ENCODE measurements at places on chromosomes 7 and 10. TPM values are rescaled to one million over a fixed set of nuclear protein-coding genes. Genes with fewer than 3 reads are reported as not detected.

DNA sequence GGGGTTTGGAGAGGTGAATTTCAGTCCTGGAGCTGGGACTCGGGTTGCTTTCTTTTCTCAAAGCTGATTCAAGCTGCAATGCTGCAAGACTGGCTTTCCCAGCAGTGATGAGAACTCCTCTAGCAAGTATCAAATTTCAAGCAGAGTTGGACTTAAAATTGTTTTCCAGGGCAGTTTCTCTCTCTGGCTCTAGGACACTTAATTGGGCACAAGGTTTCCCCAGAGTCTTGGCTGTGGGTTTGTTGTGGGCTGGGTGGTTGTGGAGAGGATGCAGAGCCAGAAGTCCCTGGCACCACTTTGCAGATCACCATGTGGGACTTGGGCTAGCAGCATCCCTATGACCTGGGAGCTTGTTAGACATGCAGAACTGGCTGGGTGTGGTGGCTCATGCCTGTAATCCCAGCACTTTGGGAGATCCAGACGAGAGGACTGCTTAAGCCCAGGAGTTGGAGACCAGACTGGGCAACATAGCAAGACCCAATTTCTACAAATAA is 16.8 kb downstream of the AKR1B15 start:
- no peak for DNase-seq

GRCh38 chr7:158741294-158741666 is 36.7 kb upstream of the NCAPG2 start:
- no peak for DNase-seq

DNA sequence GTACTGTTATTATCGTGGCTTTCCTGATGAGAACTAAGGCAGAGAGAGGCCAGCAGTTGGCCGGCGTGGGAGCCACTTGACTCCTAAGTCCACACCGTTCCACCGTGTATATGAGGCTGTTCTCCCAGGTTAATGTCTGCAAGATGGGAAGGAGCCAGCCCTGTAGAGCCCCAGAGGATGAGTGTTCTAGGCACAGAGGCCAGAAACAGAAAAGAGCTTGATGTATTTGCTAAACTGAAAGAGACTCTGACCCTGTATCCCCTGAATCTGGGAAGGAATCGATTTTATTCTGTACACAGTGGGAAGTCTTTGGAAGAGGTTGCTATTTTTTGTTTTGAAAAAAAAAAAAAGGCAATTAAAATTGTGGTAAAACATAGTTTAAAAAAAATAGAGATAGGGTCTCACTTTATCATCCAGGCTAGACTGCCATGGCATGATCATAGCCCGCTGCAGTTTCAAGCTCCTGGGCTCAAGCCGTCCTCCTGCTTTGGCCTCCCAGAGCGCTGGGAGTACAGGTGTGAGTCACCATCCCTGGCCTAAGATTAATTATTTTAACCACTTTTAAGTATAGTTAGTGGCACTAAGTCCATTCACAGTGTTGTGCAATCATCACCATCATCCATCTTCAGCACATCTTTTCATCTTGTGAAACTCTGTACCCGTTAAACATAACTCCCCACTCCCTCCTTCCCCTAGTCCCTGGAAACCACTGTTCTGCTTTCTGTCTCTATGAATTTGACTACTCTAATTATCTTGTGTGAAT is 348.8 kb downstream of the SDK1 start:
- no peak for DNase-seq

DNA sequence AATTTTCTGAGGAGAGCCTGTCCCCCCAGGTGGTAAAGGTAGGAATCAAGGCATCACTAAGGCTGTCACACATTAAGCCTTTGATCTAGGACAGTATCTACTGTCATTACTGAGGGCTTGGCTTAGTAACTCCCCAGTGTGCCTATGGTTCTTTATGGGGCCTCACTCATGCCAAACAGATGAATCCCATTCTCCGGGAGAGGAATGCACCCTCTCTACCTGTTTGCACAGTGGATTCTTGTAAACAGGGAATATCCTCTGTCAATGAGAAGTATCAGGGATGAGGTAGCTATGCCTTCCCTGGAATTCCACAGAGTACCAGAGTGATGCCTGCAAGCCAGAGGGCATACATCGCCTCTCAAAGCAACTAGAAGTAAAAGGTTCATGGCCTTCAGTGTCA is 3.9 kb upstream of the CPN1 start:
- DNase-seq, result no peak

DNA sequence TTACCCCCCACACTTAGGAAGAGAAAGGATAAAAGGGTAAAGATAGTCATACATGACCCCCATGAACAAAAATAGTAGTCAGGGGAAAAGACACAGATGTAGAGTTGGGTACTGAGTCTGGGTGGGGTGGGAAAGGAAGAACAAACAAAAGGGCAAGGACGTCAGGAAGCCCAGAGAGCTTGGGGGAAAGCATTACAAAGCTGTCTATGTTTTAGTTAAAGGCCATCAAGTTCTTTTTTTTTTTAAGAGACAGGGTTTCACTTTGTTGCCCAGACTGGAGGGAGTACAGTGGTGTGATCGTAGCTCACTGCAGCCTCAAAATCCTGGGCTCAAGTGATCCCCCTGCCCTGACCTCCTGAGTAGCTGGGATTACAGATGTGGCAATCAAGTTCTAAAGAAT is 98.4 kb upstream of the PDLIM1 start:
- DNase-seq, result no peak

DNA sequence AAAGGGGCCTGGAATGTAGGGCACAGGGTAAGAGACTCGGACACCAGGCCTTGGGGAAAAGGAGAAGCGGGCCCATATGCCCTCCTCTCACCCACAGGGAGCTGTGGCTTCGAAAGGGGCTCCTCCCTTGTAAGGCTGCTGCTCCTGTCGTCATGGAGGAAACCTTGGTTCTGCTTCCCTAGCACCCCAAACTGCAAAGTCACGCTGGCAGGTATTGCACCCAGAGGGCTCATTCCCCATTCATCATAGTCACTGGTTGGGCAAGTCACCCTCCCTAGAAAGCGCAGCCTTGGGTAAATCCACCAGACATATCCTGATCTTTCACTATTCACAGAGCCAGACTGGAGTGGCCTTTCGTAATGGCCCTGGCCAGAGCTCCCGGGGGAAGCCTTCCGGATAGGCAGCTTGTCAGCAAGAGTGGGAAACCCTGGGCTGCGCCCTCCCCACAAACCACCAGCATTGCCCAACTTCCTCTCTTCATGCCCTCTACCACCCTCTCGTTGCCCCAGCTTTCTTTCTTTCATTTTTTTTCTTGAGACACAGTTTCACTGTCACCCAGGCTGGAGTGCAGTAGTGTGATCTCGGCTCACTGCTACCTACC is 121.0 kb downstream of the HIP1 start:
- DNase-seq, result peak; percentile 48

Gene PLEKHS1
- polyA plus RNA-seq, result 0.01 TPM

Gene ZC3HAV1L
- 0.39 TPM for polyA plus RNA-seq

Gene NPS
- not detected for polyA plus RNA-seq

All from heart right ventricle (tissue), 16 donors.